ENCODE measurements at places on chromosomes 12 and 14.

- DNase-seq = no peak
Observed at GRCh38 chr12:6620137-6620884, 13.1 kb upstream of the CHD4 start.

GRCh38 chr12:93176610-93177126 lies 201.1 kb upstream of the NUDT4 start:
- no peak for DNase-seq

- no peak for DNase-seq
Observed at GRCh38 chr12:11705010-11705409, 55.5 kb downstream of the ETV6 start.

- DNase-seq = no peak
Observed at GRCh38 chr12:54418441-54419087, 502 bp downstream of the ITGA5 start.

DNA sequence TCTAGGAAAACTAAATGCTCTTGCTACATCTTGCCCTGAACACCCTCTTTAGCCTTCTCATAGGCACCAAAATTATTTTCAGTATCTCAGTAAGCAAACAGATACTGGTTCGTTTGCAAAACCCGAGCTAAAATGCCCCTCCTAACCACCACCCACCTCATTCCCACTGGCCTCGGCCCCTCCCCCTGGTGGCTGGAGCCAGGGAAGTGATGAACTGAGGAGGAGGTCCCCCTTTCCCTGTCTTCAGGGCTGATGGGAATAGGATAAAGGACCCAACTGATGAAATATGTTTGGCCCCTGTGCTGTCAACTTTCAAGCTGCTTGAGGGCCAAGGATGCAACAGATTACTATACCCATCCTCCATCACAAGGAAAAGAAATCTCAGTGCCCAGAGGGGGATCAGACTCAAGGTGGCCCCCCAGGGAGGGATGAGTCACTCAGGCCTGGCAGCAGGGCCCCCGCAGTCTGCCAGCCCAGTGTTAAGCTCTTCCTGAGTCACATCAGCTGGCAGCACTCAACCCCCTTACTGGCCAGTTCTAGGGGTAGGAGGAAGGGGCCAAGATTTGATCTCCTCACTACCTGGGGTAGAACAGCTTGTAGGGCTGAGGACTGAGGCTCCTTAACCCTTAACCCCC lies 1.7 kb downstream of the ANKRD52 start:
- DNase-seq = no peak

DNA sequence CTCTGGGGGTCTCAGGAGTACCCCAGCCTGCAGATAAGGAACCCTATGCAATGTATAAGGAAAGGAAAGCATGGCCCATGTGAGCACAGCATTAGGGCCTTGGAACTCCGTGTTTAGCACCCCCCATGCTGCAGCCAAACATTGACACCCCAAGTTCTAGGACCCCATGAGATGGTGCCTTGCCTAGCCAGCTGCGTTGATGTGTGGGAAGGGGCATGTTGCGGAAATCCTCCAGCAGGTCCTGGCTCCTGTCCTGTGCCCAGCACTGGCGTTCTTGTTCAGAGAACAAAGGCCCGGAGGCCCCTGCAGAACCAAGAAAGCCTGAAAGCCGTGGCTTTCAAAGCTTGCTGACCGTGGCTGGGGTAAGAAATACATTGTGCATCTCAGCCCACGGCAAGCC lies 99.4 kb upstream of the DIO3 start:
- DNase-seq = no peak

DNA sequence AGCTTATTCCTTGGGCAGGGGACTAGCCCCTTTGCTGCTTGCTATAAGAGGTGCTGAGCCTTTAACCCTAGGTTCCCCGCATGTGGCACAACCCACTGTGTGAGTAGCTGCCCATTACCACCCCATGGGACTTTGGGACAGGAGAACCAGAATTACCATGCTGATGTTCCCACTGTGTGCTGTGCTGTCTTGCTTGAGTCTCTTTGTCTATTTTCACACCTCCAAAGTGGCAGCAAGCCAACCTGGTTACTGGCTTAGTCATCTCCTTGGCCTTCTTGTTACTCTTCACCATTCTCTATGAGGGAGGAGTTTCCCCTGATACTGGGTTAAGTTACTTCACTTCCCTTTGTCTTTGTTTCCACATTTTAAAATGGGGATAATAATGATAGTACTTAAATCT lies 73.4 kb upstream of the ETV6 start:
- no peak for DNase-seq

DNA sequence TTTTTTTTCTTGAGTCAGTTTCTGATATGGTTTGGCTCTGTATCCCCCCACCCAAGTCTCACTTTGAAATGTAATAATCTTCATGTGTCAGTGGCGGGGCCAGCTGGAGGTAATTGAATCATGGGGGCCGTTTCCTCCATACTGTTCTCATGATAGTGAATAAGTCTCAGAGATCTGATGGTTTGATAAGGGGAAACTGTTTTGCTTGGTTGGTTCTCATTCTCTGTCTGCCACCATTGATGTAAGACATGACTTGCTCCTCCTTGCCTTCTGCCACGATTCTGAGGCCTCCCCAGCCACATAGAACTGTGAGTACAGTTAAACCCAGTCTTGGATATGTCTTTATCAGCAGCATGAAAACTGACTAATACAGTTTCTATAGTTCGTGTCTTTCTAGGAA lies 42.9 kb downstream of the WNK1 start:
- no peak for DNase-seq

- DNase-seq = no peak
Observed at GRCh38 chr14:97697772-97698171, 900.6 kb downstream of the VRK1 start.

DNA sequence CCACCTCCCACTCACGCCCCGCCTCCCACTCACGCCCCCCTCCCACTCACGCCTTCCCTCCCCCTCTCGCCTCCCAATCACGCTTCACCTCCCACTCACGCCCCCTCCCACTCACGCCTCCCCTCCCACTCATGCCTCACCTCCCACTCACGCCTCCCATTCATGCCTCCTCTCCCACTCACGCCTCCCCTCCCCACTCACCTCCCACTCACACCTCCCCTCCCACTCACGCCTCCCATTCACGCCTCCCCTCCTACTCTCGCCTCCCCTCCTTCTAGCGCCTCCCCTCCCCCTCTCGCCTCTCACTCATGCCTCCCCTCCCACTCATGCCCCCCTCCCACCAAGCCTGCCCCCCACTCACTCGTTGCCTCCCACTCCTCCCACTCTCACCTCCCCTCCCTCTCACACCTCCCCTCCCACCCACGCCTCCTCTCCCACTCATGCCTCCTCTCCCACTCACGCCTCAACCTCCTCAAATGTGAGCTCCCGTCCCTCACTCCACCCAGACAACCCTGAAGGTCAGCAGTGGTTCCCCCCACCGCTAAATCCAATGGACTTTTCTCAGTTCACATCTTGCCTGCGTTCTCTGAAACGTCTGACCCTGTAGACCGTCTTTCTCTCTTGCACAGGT lies 39.8 kb downstream of the TMEM63C start:
- DNase-seq = no peak

- no peak for DNase-seq
Observed at GRCh38 chr12:28569698-28570411, 379.6 kb downstream of the CCDC91 start.

- DNase-seq = no peak
Observed at GRCh38 chr14:83217492-83217891, 1683.8 kb upstream of the SEL1L start.

DNA sequence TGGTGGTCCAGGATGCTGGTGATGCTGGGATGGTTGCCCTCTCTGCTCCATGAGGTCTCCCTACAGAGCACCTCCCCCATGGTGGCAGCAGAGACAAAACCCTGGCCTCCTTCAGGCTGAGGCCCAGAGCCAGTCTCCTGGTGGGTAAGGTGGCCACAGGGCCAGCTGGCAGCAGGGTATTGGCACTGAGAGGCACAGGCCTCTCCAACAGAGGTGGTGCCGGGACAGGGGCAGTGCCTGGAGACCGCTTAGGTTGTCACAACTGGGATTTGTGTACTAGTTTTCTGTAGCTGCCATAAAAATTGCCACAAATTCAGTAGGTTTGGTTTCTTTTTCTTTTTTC lies 6.1 kb upstream of the MTA1 start:
- DNase-seq = no peak

- DNase-seq = no peak
Observed at GRCh38 chr14:100409651-100410050, 86.5 kb downstream of the SLC25A47 start.

- no peak for DNase-seq
Observed at GRCh38 chr12:90959032-90959431, 4.1 kb upstream of the CCER1 start.

- DNase-seq = no peak
Observed at GRCh38 chr14:98941481-98941880, 330.5 kb downstream of the BCL11B start.

GRCh38 chr12:69929125-69929524 lies 104.1 kb downstream of the MYRFL start:
- no peak for DNase-seq

DNA sequence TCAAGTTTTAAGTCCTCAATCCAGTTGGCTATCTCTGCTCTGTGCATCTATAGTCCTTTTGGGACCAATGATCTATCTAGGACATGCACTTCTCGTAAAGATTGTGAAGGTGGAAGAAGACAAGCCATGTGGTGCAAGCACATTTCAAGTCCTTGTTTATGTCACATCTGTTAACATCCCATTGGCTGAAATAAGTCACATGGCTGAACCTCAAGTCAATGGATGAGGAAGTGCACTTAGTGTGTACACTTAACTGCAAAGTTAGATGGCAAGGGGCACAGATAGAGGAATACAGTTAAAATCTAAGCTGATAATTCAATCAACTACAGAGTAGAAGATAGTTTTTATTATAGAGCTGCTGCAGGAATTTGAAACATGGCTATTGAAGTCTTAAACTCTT lies 362.8 kb upstream of the TBX3 start:
- DNase-seq = no peak

DNA sequence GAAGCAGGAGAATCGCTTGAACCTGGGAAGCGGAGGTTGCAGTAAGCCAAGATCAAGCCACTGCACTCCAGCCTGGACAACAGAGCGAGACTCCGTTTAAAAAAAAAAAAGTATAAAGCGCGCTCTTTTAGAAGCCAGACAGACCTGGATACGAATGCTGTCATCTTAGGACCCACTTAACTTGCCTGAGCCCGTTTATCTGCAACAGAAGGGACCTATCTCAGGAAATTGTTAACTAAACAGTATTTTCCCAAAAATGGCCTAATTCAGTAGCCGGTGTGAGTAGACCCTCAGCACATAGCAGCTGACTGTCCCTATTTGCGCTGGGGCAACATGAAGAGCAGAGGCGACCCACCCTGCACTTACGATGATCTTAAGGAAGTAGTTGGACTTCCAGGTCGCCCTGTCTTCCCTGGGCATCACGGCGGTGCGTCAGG lies 529 bp downstream of the RPLP0 start:
- DNase-seq = no peak

DNA sequence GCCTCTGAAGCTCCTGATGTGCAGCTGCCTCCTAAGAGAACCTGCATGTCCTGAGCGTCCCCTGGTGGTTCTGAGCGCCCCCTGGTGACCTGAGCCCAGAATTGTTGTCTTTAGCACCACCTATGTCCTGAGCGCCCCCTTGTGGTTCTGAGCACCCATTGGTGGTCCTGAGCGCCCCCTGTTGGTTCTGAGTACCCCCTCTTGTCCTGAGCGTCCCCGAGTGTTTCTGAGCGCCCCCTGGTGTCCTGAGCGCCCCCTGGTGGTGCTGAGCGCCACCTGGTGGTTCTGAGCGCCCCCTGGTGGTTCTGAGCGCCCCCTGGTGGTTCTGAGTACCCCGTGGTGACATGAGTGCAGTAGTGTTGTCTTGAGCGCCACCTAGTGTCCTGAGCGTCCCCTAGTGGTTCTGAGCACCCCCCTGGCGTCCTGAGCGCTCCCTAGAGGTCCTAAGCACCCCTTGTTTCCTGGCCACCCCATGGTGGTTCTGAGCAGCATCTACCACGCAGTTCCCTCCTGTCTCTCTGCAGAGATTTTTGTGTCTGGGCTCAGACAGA lies 782.5 kb downstream of the TMEM121 start:
- no peak for DNase-seq

GRCh38 chr14:53888535-53889386 lies 67.9 kb downstream of the BMP4 start:
- no peak for DNase-seq

- DNase-seq = no peak
Observed at GRCh38 chr14:42000450-42000849, 393.8 kb downstream of the LRFN5 start.

DNA sequence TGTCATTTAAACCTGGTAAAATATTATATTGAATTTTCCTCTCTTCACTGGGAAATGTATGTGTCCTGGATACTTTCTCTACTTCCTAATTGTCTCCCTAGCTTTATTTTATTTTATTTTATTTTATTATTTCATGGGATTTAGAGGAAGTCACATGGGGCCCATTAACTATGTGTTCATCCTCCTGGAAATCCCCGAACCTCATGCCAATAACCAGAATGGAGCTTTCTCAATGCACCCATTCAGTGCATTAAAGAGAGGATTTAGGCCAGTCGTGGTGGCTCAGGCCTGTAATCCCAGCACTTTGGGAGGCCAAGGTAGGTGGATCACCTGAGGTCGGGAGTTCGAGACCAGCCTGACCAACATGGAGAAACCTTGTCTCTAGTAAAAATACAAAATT lies 1.3 kb upstream of the RPGRIP1 start:
- no peak for DNase-seq

- DNase-seq = no peak
Observed at GRCh38 chr12:121455766-121456420, 56.0 kb downstream of the RNF34 start.

DNA sequence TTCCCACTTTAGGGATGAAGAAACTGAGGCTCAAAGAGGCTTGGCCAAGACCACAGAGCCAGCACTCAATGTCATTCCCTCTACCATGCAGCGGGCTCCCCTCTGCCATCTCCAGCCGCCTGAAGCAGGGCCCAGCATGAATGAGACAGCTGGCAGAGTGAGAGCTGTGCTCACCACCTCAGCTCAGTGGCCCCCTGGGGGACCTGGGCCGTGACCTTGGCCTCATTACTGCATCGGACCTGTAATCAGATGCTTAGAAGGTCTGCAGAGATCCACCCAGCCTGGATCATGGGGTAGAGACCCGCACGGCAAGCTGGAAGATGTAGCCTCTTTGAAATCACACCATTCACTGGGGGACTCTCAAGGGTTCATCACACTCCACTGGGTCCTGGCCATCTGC lies 22.7 kb upstream of the CORO1C start:
- no peak for DNase-seq

- no peak for DNase-seq
Observed at GRCh38 chr12:131882804-131883520, 11.5 kb upstream of the ULK1 start.

DNA sequence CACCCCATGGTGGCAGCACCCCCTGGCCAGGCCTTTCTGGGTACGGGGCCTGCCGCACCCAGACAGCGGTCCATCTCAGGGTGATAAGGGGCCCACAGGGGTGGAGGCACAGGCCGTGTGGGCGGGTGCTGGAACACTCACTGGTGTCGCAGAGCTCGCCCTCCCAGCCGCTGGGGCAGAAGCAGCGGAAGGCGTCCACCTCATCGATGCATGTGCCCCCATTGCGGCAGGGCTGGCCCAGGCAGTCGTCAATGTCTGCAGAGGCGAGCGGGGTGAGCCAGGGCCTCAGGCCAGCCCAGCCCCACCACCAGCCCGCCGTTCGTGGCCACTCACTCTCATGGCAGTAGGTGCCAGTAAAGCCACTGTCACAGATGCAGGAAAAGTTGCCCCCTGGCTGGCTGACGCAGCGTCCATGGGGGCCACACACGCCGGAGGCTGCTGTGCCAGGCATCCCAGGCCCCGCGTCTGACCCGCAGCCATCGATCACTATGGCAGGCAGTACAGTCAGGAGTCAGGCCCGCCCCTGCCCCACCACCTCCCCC lies 19.9 kb downstream of the JAG2 start:
- DNase-seq = no peak

- no peak for DNase-seq
Observed at GRCh38 chr14:69924201-69924600, 45.0 kb downstream of the SMOC1 start.

- no peak for DNase-seq
Observed at GRCh38 chr14:104865631-104866441, 768 bp downstream of the CEP170B start.

All from NCI-H2081 treated with DMSO at 0.1 percent for 48 hours (cell line).